ENCODE measurements at places on chromosomes 2 and 18. TPM values are rescaled to one million over a fixed set of nuclear protein-coding genes. Genes with fewer than 3 reads are reported as not detected.

GRCh38 chr2:139492131-139492680 lies 712.0 kb upstream of the NXPH2 start:
- DNase-seq: no peak

GRCh38 chr2:84940831-84941412 lies 30.0 kb upstream of the KCMF1 start:
- no peak for DNase-seq

DNA sequence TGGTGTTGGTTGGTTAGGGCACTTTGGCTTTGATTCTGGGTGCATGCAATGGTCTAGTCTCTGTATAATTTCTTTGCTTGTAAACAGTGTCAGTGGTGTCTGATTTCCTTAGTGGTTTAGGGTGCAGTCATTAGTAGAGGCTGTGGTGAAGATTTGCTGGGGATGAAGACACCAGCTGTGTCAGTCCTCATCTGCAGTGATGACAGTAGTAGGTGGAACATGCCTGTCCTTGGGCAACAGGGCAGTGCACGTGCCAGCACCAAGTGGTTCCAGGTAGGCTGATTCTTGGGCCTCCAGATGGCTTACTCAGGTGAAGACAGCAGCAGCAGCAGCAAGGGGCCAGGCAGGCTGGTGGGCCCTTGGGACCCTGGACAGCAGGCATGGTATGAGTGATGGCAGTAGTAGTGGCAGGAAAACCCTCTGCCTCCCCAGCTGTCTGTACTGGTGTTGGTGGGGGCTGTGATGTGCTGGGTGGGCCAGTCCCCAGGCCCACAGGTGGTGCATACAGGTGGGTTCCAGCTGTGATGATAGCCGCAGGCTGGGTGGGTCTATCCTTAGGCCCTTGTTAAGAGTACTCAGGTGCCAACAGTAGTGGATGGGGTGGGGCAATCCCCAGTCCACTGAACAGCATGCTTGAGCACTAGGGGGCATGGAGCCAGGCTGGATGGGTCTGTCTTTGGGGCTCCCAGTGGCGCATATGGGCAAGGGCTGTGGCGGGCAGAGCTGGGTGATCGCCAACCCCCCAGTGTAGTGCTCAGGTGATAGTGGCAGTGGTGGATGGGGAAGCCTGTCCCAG lies 140.7 kb upstream of the THUMPD2 start:
- DNase-seq: peak; percentile 32

DNA sequence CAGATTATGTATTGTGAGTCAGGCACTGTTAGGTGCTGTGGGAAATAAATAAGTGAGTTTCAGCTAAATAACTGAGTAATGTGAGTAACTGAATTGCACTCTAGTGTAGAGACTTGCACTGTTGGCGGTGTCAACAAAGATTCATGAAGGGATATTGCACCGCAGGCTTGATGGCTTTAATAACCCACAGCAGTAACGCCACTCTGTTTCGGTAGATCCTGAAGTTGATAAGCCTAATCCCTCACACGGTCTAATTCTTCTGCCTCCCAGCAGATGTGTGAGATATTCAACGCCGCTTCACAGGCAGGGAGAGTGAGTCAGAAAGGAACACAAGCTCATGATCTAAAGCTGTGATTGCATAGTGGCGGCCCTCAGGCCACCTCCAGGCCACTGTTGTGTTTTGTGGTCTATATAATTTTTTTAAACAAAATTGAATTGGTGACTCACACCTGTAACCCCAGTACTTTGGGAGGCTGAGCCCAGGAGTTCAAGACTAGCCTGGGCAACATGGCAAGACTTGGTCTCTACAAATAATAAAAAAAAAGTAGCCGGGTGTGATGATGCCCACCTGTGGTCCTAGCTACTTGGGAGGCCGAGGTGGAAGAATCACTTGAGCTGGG lies 94.3 kb downstream of the LIPG start:
- no peak for DNase-seq

DNA sequence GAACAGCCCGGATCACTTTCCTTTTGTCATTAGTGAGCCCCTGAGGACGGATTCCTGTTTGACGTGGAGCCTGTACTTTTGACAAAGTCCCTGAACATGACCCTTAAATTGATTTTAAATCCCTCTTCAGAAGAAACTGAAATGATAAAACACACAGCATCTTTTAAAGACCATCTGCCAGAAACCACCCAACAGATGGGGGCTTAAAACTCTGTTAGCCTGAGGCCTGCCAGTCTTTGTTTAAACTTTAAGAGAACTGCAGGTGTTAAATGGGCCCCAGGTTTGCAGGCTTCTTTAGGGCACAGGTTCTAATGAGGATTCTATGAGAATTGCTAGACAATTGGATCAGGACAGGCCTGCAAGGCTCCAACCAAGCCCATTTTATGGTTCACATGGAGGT lies 177.9 kb downstream of the ALK start:
- DNase-seq: no peak

DNA sequence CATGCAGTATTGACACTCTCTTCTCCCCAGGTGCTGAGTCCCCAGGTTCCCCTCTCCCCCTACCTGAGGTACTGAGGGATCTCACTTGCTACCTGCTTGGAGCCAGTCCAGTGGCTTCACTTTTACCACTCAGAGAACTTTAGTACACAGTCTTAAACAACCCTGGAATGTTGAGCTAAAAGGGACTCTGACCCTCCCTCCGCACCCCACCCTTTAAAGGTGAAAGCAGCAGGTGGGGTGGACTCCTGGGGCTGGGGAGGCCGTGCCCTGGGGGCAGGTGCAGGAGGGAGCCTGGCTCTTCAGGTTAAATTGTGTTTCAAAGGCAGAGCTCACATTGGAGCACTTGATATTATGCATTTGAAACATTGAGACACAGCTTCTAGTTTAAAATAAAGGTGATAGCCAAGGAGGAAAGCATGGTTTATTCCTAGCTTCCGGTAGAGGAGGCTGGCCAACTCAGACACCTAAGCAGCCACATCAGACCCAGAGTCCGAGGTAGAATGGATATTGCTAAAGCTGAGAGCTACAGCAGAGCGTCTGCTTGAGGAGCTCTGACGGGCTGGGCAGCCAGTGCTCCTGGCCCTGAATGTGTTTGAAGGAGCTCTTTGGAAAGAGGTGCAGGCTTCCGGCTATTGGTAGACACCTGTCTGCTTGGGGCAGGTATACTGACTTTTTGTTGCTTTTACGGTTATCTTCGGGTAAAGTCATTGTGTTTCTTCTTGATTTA lies 196.4 kb downstream of the AGAP1 start:
- DNase-seq: no peak

DNA sequence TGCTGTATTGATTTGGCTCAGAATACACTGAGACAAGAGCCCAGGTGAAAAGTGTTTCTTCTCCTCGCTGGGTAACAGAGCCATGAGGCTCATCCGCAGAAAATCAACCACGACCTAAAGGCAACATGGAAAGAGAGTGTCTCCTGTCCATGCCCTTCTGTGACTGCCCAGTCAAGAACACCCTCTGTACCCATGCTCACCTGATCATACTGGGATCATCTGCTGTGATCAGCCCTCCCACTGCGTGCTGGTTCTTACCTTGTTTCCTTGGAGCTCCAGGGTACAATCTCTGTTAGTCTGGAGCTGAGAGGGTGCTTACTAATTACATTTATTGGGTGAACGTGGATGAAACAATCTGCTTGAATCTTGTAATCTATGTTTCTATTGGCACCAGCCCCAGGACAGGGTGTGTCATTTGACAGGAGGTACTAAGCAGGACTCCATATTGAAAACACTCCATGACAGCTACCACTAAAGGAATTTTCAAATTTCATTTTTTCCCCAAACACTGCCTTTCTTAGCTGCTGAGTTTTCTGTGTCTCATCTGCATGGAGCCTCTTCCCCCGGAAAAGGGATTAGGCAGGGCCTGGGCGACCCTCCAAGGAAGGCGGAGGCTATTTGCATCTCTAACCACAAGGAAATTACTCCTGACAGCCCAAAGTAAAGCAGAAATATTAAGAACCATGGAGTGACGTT lies 39.7 kb upstream of the GRP start:
- no peak for DNase-seq

DNA sequence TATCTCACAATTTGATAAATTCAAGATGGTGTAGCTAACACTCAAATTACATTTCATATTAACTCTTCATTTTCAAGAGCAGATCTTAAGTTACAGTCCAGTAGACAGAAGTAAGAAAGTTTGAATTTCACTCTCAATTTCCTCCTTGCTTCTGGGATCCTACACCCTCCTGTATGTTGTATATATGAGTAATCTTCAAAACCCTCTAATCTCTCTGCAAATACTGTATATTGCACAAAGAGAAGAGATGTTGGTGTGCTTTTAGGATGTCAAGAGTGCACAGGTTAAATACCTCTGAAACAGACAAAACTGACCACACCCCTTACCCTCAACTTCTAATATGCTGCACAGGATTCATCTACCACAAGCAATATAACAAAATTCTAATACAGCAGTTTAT lies 6.7 kb downstream of the CHST9 start:
- DNase-seq: no peak

DNA sequence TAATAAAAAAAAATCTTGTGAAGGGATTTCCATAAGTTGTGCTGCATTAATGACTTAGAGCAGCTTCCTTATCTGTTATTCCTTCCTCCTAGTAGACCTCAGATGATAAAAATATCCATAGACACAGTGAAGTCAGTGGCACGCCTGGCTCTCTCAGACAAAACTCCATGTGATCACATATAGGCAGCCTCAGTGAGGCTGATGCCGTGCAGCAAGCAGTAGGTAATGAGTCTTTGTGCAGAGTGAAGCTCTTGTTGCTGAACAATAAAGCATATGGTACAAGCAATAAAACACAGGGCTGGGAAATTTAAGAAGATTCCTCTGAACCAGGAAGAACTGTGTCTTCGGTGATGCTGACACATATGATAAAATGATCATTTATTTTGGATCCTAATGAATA lies 102.7 kb downstream of the CSRNP3 start:
- DNase-seq: no peak

DNA sequence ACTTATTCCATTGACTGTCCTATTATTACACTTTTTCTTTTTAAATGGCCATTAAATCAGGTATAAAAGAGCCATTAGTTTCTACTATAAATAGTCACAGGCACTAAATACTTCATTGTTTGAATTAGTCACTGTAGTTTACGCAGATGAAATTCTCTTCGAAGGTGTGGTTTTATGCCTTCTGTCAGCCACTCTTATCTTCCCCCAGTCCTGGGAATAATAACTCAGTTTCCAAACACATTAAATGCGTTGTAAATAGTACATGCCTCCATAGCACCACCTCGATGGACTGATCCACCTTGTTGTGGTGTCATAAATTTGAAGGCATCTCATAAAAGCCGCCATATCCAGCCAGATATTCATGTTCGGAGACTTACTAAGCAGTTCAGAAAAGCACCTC lies 72.1 kb upstream of the PARD3B start:
- no peak for DNase-seq

- DNase-seq: no peak
Measured at GRCh38 chr2:180247658-180248057, 240.6 kb upstream of the CWC22 start.

DNA sequence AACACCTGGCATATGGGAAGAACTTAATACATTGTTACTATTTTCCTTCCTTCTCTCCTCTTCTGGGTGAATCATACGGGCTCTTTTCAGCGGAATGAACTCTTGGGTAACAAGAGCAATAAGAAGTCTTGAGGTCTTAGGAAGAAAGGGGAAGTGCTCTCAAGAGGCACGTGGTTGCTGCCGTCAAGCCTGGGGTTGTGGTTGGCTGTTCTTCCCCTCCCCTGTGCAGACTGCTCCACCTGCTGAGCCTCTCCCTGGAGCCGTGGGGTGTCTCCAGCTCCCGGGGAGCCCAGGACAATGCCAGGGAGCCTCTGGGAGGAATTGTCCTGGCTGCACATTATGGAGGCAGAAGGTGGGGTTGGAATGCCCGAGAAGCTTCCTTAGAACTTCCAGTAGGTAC lies 19.4 kb downstream of the TOGARAM2 start:
- peak; percentile 54 for DNase-seq

DNA sequence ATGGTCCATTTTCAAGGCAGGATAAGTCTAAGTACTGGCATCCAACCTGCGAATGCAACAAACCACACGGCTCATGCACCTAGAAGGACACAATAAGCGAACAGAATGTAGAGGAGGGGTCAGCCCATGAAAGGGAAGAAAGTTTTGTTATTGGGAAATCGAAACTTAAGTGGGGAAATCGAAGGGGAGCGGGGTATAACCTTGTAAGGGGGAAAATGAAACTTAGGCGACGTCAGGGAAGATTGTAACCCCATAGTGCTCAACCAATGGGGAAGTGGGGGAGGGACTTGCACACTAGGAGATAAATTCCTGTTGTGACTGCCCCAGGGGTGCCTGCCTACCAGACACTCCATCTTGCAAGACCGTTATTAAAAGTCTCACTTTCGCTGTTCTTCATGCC lies 15.6 kb upstream of the OTOF start:
- DNase-seq: no peak

GRCh38 chr2:61420991-61421544 lies 49.8 kb downstream of the USP34 start:
- no peak for DNase-seq

DNA sequence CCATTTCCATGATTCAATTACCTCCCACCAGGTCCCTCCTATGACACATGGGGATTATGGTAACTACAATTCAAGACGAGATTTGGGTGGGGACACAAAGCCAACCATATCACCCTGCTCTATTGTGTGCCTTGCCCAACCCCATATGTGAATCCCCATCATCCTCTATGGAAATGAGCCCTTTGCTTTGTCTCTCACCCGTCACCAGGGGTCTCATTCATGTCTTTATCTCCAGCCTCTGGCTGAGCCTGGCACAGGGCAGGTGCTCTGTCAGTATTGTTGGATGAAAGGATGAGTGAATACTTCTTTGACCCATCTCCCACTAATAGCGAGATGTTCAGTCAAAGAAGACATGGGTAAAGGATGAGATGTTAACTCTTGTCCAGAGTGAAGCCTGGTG lies 116.6 kb upstream of the LGALSL start:
- no peak for DNase-seq

Gene BOLL
- not detected for total RNA-seq

Gene CEP192
- 49.8 TPM for total RNA-seq

Gene CXCR1
- 0.19 TPM for total RNA-seq

Gene TMEM198
- 1.1 TPM for total RNA-seq

Gene HOXD12
- total RNA-seq: not detected

Gene NTSR2
- total RNA-seq: not detected

Gene AGBL5
- total RNA-seq: 18.0 TPM

Gene TCF23
- total RNA-seq: not detected

Gene ABCG5
- total RNA-seq: not detected

Gene IL1A
- not detected for total RNA-seq

Gene CRYGD
- not detected for total RNA-seq

Gene FAM124B
- 0.34 TPM for total RNA-seq
